Body of pancreas (tissue), 4 donors: ENCODE measurements at places on chromosomes 2 and 18.

GRCh38 chr18:37393945-37394609 is 171.5 kb downstream of the CELF4 start:
- peak; percentile 69 for DNase-seq
- H3K4me1 ChIP-seq: peaks cover 15% of the 10 kb centered on the region
- no peak overlapping the region for H3K27ac ChIP-seq
- no peaks in the 10 kb centered on the region for H3K27me3 ChIP-seq
- H3K36me3 ChIP-seq: no peaks in the 10 kb centered on the region

GRCh38 chr18:79961527-79962291 is 2.7 kb upstream of the HSBP1L1 start:
- peaks cover 19% of the 10 kb centered on the region for H3K4me1 ChIP-seq
- no peak for DNase-seq
- H3K27me3 ChIP-seq: no peaks in the 10 kb centered on the region
- no peaks in the 10 kb centered on the region for H3K36me3 ChIP-seq

GRCh38 chr2:57862727-57863126 is 183.9 kb upstream of the VRK2 start:
- H3K27ac ChIP-seq: no peak overlapping the region
- H3K27me3 ChIP-seq: no peaks in the 10 kb centered on the region
- H3K4me3 ChIP-seq: no peak overlapping the region
- H3K36me3 ChIP-seq: no peaks in the 10 kb centered on the region

DNA sequence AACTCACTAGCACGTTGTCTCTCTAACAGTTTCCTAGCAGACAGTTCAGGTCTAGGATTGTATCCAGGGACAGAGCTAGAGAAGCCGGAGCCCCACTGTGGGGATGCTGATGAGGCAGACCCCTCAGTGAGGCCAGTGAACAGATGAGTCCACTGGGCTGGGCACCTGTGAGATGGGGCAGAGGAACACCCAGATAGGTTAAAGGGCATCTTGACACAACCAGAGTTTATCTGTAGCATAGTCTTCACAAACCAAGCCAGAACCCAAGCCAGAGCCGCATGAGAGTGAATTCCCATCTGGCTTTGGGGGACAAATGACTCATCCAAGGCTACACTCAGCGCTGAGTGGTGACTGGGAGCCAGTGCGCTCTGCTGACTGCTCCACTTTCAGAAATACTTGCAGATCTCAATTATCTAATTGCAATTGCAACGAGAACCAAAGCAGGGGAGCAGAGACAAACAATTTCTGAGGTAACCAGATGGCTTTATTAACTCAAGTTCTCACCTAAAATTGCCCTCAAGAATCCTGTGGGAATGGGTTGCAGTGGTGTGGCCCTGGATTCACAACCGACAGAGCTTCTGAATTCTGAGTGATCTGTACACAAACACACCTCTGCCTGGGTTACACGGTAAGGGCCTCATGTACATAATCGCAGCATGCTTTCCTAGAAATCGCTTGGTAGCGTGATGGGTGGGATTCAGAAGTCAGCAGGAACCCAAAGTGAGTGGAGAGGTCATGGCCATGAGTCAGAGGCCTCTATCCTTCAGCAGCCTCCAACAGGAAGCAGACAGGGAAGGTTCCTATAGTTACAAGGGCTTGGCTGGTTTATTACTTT is 48.7 kb upstream of the MSH2 start:
- no peak overlapping the region for H3K27ac ChIP-seq
- no peak for DNase-seq
- no peaks in the 10 kb centered on the region for H3K36me3 ChIP-seq
- H3K27me3 ChIP-seq: no peaks in the 10 kb centered on the region
- peaks cover 16% of the 10 kb centered on the region for H3K4me1 ChIP-seq

DNA sequence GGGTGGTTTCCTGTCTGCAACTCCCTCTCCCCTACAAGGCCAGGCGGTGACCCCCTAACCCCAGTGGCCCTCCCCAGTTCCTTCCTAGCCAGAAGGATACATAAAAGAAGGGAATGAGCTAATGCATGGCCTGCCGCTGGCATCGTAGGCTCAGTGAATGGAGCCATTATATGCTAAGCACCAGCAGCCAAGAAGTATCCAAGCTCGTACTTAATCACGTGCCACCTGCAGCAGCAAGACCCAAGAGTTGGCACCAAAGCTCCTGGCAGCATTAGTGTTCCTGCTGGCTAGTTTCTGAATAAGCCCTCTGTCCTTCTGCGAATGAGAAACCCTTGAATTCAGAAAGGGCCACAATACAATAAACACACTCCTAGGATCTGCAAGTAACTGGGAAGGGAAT is 4.3 kb downstream of the DBI start:
- H3K4me1 ChIP-seq: peaks cover 14% of the 10 kb centered on the region
- peaks cover 15% of the 10 kb centered on the region for H3K36me3 ChIP-seq
- H3K4me3 ChIP-seq: no peak overlapping the region
- no peak overlapping the region for H3K27ac ChIP-seq
- DNase-seq: peak; percentile 41

DNA sequence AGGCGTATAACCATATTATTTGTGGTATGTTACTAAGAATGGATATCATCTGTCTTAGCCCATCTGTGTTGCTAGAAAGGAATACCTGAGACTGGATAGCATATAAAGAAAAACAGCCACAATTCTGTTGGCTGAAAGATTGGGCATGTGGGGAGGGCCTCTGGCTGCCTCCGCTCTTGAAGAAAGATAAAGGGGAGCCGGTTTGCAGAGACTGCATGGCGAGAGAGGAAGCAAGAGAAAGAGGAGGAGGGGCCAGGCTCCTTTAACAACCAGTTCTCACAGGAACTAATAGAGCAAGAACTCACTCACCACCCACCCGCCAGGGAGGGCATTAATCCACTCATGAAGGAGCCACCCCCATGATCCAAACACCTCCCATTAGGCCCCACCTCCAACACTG is 29.2 kb upstream of the UXS1 start:
- H3K27me3 ChIP-seq: no peaks in the 10 kb centered on the region
- no peaks in the 10 kb centered on the region for H3K4me1 ChIP-seq
- H3K36me3 ChIP-seq: no peaks in the 10 kb centered on the region

GRCh38 chr2:26820932-26821331 is 27.0 kb upstream of the DPYSL5 start:
- H3K4me1 ChIP-seq: no peaks in the 10 kb centered on the region
- no peaks in the 10 kb centered on the region for H3K27me3 ChIP-seq
- no peak overlapping the region for H3K4me3 ChIP-seq

DNA sequence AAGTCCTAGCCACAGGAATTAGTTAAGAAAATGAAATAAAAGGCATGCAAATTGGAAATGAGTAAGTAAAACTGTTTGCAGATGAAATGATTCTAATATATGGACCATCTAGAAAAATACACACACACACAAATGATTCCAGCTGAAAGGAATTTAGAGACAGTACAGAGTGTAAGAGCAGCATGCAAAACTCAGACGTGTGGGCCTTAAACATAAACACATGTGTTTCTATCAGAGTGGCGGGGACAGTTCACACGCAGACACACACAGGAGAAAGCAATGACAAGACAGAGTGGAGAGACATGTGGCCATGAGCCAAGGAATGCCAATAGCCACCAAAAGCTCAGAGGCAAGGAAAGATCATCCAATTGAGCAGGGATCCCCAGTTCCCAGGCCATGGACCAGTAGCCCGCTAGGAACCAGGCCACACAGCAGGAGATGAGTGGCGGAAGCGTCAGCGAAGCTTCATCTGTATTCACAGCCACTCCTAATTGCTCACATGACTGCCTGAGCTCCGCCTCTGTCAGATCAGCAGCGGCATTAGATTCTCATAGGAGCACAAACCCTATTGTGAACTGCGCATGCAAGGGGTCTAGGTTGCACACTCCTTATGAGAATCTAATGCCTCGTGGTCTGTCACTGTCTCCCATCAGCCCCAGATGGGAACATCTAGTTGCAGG is 155.4 kb downstream of the ARL4C start:
- no peaks in the 10 kb centered on the region for H3K36me3 ChIP-seq
- no peak for DNase-seq
- H3K4me1 ChIP-seq: no peaks in the 10 kb centered on the region
- H3K27ac ChIP-seq: no peak overlapping the region

- no peak for DNase-seq
- no peaks in the 10 kb centered on the region for H3K36me3 ChIP-seq
- H3K4me3 ChIP-seq: no peak overlapping the region
- H3K4me1 ChIP-seq: peaks cover 27% of the 10 kb centered on the region
- peak overlapping the region; percentile 89 for H3K27ac ChIP-seq
These were observed 947 bp upstream of the ANKRD44 start for GRCh38 chr2:197311421-197312033.

DNA sequence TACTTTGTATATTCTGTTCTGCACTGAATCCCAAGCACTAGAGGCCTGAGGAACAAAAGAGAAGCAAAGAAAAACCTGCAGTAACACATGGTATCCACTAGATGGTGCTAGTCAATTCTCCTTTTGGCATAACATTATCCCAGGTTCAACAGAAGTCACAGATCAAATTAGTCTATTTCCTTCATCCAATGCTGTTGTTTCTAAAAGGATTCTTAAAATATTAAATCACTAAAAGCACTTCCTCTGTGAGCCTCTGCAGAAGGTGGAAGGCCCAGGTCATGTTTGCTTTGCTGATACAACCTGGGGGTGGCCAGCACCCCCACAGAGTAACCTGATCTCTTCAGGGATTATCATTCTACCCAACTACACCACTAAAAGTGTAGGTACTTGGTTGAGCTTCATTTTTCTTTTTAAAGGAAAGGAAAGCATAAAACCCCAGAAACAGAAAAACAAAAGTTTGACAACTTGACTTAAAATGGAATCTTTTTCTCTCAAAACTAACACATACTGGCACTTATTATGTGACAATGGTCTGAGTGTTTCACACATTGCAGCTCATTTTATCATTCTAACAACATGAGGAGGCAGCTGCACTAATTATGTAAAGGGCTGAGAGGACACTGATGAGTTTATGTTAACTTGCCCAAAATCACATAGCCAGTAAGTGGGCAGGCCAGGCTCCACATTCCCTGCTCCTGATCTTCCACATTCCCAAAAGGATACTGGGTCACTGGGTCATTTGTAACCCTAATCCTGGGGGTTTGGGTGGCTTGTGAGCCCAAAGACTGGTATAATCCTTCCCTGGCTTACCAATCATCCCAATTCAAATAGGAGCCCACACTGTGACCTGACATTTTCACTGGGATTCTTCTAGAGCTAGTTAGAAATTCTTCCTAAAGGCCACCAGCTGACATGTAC is 66.8 kb upstream of the DNER start:
- no peak overlapping the region for H3K4me3 ChIP-seq
- H3K27ac ChIP-seq: no peak overlapping the region
- H3K4me1 ChIP-seq: no peaks in the 10 kb centered on the region

GRCh38 chr2:217218269-217219163 is 358.7 kb upstream of the TNP1 start:
- H3K36me3 ChIP-seq: no peaks in the 10 kb centered on the region
- H3K27ac ChIP-seq: no peak overlapping the region
- no peak for DNase-seq
- no peaks in the 10 kb centered on the region for H3K27me3 ChIP-seq

- no peaks in the 10 kb centered on the region for H3K4me1 ChIP-seq
- H3K4me3 ChIP-seq: no peak overlapping the region
- H3K27me3 ChIP-seq: no peaks in the 10 kb centered on the region
- no peak overlapping the region for H3K27ac ChIP-seq
These were observed 179.8 kb upstream of the REG3G start for GRCh38 chr2:78845664-78846185.

DNA sequence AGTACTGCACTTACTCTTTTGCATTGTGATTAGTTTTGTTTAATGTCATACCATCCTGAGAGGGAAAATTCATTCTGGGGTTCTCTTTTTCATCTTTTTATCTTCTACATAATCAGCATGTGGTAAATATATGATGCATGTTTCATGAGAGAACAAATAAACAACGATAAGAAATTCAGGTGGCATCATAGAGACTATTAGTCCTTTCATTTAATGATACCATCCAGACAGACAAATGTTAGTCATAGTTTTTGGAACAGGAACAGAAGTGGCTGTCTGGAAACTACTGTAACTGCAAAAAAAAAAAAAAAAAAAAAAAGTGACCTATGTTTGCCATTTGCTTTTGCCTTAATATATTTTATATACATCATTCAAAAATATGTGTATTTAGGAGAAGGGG is 761.0 kb downstream of the EPHA4 start:
- no peaks in the 10 kb centered on the region for H3K36me3 ChIP-seq
- H3K27ac ChIP-seq: no peak overlapping the region
- no peaks in the 10 kb centered on the region for H3K4me1 ChIP-seq
- no peaks in the 10 kb centered on the region for H3K27me3 ChIP-seq

- no peak overlapping the region for H3K27ac ChIP-seq
- no peak for DNase-seq
- H3K4me1 ChIP-seq: no peaks in the 10 kb centered on the region
- H3K27me3 ChIP-seq: no peaks in the 10 kb centered on the region
These were observed 52.4 kb downstream of the INHBB start for GRCh38 chr2:120398051-120398995.

DNA sequence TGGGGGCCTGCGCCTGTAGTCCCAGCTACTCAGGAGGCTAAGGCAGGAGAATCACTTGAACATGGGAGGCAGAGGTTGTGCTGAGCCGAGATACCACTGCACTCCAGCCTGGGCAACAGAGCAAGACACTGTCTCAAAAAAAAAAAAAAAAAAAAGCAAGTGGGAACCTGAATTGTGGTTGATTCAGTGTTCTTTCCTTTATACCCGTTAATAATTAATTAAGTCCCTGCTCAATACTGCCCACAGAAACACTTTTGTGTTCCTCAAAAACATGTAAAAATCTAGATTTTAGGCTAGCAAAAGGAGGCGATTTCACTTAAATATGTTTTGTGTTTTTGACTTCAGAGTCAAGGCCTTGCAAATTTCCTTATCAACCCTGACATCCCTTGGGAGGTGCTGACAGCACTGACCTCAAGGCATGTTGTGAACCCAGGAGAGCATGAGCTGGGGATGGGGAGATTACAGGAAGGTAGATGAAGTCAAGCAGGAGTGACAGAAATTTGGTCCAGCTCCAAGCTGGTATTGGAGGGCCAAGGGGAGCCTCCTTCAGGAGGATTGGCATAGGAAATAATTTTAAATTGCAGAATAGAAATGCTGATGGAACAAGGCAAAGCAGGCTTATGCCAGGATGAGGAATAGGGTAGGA is 89.0 kb upstream of the PNPT1 start:
- H3K4me1 ChIP-seq: peaks cover 4% of the 10 kb centered on the region
- no peak for DNase-seq
- H3K36me3 ChIP-seq: no peaks in the 10 kb centered on the region
- H3K27me3 ChIP-seq: no peaks in the 10 kb centered on the region

GRCh38 chr2:12718015-12718671 is 1.4 kb downstream of the TRIB2 start:
- peaks cover 43% of the 10 kb centered on the region for H3K4me1 ChIP-seq
- H3K27me3 ChIP-seq: no peaks in the 10 kb centered on the region
- peak overlapping the region; percentile 87 for H3K27ac ChIP-seq
- H3K36me3 ChIP-seq: no peaks in the 10 kb centered on the region

DNA sequence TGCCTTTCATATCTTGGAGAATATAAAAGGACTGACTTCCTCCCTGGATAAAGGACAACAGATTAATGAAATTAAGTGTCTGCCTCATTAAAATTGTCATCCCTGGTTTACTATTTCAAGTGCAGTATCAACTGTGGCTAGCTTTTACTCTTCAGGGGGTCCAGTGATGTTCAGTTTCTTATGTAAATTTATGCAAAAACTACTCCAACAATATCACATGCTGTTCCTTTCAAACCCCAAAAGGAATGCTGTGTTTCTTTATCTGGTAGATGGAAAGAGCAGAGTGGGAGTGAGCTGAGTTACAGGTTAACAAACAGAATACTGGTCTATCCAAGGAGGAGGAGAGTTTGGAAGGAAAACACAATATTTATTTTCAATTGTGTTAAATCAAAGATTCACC is 283.7 kb upstream of the VWC2L start:
- H3K27ac ChIP-seq: no peak overlapping the region
- peaks cover 10% of the 10 kb centered on the region for H3K4me1 ChIP-seq
- H3K36me3 ChIP-seq: no peaks in the 10 kb centered on the region

GRCh38 chr2:86498468-86499260 is 57.5 kb downstream of the KDM3A start:
- H3K27ac ChIP-seq: no peak overlapping the region
- H3K4me1 ChIP-seq: peaks cover 3% of the 10 kb centered on the region
- no peaks in the 10 kb centered on the region for H3K27me3 ChIP-seq
- H3K36me3 ChIP-seq: peaks cover 7% of the 10 kb centered on the region
- DNase-seq: no peak
